ENCODE measurements at places on chromosomes 4 and X.

GRCh38 chr4:25088093-25088952 is 57.6 kb upstream of the LGI2 start:
- DNase-seq, result peak; percentile 47

GRCh38 chr4:146415829-146416228 is 105.9 kb downstream of the SLC10A7 start:
- no peak for DNase-seq

DNA sequence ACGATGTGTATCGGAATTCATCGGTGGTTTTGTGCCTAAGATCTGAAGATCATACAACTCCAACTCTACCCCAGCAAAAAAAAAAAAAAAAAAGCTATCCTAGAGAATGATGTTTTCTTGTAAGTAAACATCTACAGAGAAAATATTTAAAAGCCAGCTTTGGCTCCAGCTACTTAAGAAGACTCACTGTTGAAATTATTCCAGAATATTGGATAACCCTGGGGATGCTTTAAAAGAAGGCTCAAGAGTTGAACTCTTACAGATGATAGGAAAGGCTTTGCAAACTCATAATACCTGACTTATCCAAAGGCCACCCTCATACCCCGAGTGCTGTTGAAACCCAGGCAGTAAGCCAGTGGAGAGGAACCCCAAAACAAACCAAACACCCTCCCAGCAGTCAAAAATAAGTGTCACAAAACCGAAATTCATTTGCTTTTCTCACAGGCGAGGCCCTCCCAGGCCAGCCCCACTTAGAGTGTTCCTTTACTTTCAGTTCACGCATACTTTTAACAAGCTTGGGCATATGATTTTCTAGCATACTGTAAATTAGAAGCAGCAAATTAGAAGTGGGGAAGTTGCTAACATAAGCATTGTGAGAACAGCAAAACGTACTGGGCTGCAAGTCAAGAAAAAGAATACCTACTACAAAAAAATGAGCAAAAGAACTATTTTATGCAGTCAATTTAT is 2.7 kb upstream of the AMELX start:
- DNase-seq, result no peak

- no peak for DNase-seq
These were observed 12.8 kb upstream of the SCARB2 start for GRCh38 chr4:76226418-76226817.

GRCh38 chr4:184350964-184351363 is 123.4 kb downstream of the IRF2 start:
- DNase-seq, result no peak

DNA sequence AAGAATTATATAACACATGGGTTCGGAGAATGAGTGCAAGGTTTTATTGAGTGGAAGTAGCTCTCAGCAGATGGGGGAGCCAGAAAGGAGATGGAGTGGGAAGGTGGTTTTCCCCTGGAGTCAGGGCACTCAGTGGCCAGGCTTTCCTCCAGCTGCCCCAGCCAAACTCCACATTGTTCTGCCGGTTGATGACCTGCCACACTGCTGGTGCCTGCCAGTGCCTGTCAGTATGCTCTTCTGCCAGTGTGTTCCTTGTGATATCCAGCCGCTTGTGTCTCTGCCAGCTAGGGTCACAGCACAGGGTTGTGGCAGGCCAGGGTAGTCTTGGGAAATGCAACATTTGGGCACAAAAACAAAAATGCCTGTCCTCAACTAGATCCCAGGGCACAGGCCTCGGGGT is 604.8 kb upstream of the TECRL start:
- no peak for DNase-seq

- peak; percentile 67 for DNase-seq
These were observed 126.8 kb downstream of the KLHL8 start for GRCh38 chr4:87093443-87094123.

- DNase-seq, result no peak
These were observed 314 bp downstream of the P2RY8 start for GRCh38 chrX:1536712-1537030.

- DNase-seq, result no peak
These were observed 74.7 kb downstream of the UGT8 start for GRCh38 chr4:114673306-114673705.

DNA sequence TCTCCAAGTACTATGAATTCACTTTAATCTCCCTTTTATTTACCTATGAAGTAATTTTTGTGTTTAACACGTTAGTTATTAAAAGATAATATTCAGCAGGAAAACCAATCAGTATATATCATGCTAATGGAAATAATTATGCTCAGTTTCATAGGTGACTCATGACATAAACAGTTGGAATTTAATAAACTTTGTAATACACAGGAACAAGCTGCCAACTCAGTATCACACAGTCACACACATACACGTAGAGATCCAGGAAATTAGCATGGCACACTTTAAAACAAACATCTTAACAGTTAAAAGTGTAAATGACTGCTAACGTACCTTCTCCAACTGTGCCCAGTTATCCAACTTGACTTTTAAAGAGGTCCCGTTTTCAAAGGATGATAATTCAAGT is 2.3 kb downstream of the SPATA4 start:
- DNase-seq, result no peak

DNA sequence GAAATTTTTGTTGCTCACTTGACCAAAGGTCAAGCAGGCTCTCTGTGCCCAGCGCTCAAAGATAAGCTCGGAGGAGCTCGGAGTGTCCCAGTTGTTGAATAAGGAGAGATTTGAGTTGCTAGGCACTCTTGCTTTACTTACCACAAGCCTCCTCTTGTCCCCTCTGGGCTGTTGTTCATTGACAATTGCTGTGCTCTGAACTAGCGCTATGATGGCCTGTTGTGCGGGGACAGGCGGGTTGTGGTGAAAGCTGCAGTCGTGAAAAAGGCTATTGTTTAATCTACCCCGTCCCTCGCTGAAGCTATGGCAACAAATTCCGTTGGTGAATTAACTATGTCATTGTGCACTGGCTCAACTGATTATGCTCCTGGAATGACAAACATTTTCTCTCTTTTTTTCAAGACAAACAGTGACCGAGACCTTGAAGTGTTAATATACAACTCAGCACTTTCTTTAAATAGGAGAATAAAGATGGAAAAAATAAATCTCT is 21.0 kb upstream of the POLA1 start:
- DNase-seq, result no peak

- no peak for DNase-seq
These were observed 10.4 kb upstream of the DGAT2L6 start for GRCh38 chrX:70166601-70167590.

GRCh38 chrX:10043386-10043785 is 76.2 kb downstream of the CLDN34 start:
- no peak for DNase-seq

DNA sequence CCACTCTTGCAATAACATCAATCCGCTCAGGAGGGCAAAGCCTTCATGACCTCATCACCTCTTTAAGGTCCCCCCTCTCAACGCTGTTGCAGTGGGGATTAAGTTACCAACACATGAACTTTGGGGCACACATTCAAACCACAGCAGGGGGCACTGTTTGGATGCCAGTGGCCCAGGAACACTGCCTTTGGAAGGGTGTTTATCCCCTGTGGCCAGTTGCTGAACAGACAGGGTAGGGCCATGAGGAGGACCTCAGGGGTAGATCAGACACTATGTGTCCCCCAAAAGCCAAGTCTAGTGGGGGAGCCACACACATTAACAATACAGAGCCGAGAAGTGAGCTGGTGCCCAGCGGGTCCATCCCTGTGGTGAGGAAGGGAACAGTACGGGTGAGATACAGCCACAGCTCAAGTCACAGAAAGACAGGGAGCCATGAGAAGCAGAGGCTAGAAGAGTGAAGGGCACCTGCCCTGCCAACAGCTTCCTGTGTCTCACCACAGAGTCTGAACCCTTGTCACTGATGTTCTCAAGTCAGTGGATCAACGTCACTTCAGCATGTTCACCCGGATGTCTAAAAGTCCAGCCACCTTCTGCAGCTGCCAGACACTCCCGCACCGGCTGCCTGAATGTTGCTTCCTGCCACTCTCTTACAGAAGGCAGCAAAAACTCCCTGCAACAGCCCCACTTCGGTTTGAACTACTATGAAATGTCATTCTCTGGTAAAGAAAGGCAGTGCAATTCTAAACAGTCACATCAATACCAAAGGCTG is 19.9 kb upstream of the MXD4 start:
- DNase-seq, result no peak

DNA sequence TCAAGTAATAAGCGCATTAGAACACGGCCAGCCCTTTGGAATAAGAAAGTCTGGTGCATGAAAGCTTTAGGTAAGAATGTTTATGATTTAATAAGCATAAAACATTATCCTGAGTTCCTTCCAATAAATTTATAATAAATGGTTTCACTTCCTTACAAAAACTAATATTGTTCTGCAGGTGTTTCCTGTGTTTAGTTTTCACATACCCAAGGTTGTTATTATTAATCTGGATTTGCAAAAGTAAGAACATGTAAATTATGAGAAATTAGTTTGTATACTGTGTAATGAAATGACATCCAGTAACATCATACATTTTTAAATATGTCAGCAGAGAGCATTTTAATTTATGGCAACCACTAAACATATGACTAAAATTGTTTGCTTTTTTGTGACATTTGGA is 72.1 kb downstream of the BANK1 start:
- no peak for DNase-seq

- DNase-seq, result no peak
These were observed 30.8 kb downstream of the NDNF start for GRCh38 chr4:121041307-121042090.

DNA sequence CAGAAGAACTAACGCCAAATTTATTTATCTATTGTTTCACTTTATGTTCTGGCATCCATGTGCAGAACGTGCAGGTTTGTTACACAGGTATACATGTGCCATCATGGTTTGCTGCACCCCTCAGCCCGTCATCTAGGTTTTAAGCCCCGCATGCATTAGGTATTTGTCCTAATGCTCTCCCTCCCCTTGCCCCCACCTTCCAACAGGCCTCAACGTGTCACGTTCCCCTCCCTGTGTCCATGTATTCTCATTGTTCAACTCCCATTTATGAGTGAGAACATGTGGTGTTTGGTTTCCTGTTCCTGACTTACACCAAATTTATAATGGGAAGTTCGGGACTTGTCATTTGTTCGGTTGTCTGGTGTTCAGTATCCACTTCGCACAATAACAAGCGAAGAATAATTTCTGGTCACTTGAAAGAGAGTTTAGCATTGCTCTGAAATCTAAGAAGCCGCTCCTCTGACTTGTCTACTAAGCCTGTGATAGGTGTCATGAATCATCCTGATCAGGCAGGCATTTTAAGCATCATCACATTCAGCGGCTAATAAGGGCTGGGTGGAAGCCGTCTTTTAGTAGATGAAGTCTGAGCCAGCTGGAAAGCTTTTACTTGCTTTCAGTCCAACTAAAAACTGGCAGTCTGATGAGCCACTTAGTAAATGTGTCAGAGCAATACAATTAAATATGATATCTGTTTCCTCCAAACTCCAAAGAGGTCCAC is 1065.7 kb upstream of the PABPC4L start:
- no peak for DNase-seq

GRCh38 chr4:6782147-6782845 is at the start of gene KIAA0232:
TSS of gene KIAA0232 (plus strand) at chr4:6782727. CDS start at chr4:6824454, 41,727 bp downstream.
- peak; percentile 99 for DNase-seq

DNA sequence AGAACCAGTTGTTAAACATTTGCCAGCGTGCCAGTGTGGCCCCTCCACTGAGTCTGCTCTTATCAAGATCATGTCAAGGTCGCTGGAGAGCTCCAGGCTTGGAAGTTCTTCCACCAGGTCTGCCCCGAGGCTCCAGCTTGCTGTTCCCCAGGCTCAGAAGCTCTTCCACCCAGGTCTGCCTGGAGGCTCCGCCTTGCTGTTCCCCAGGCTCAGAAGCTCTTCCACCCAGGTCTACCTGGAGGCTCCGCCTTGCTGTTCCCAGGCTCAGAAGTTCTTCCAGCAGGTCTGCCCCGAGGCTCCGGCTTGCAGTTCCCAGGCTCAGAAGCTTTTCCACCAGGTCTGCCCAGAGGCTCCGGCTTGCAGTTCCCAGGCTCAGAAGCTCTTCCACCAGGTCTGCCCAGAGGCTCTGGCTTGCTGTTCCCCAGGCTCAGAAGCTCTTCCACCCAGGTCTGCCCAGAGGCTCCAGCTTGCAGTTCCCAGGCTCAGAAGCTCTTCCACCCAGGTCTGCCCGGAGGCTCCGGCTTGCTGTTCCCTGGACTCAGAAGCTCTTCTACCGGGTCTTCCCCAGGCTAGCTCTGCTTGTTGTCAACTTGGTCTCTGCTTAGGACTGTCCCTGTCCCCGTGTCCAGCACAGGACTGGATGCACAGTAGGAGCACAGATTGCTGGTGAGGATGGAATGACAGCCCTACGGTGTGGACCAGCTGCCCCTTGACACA is 54.4 kb downstream of the HMX1 start:
- DNase-seq, result peak; percentile 1

- DNase-seq, result no peak
These were observed 1073.7 kb downstream of the PCDH7 start for GRCh38 chr4:31793907-31794306.

GRCh38 chrX:1661922-1662221 is 47.0 kb downstream of the ASMT start:
- DNase-seq, result no peak

GRCh38 chrX:29348288-29348687 is 761.0 kb downstream of the IL1RAPL1 start:
- no peak for DNase-seq

DNA sequence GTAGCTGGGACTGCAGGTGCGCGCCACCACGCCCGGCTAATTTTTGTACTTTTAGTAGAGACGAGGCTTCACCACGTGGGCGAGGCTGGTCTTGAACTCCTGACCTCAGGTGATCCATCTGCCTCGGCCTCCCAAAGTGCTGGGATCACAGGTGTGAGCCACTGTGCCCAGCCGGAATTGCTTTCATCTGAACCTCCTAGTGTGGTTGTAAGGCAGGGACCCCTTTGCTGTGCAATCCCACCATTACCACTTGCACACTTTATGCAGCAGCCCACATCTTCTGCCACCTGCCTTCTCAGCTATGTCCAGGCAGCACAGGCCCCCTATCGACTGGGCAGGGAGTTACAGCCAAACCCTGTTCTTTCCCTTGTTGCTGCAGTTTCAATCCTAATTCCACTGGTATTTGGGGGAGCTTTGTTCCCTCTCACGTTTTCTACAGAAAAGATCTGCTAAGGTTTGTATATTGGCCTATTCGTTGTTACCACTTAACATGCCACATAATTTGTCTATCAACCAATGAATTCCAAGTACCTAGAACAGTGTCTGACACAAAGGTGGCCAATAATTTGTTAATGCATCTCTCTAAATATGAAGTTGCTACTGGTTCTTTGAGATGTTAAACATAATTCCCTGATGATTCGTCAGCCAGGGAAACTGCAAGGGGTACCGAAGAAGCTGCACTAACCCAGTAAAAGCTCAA is 6.5 kb downstream of the RPL39 start:
- peak; percentile 47 for DNase-seq

GRCh38 chrX:138026211-138026610 is 460.3 kb downstream of the ZIC3 start:
- peak; percentile 27 for DNase-seq

DNA sequence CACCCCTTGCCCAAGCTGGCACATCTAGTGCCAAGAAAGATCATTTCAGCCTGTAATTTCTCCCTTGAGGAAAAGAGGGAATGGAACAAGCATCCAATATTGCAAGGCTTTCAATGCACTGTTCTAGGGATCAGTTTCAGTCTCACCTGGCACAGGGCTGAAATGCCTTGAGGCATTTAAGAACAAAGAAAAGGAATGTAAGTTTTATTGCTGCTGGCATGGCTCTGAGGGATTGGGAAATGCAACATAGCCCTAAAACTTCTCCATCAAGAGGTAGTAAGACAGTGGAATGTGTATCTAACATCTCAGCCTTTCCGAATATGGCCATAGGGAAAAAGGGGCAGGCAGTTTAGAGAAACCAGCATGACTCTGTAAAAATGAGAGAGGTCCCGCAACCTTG is 732.6 kb upstream of the LCORL start:
- no peak for DNase-seq

- DNase-seq, result peak; percentile 53
These were observed 42.8 kb downstream of the HTT-AS start for GRCh38 chr4:3031357-3032082.

All from SK-N-SH (cell line).